ENCODE measurements at places on chromosomes 5 and 9.

DNA sequence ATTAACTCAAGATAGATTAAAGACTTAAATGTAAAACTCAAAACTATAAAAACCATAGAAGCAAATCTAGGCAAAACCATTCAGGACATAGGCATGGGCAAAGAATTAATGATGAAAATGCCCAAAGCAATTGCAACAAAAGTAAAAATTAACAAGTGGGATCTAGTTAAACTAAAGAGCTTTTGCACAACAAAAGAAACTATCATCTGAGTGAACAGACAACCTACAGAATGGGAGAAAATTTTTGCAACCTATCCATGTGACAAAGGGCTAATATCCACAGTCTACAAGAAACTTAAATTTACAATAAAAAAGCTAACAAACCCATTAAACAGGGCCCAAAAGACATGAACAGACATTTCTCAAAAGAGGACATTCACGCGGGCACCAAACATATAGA is 34.4 kb upstream of the ZFAND5 start:
- DNase-seq, result no peak

DNA sequence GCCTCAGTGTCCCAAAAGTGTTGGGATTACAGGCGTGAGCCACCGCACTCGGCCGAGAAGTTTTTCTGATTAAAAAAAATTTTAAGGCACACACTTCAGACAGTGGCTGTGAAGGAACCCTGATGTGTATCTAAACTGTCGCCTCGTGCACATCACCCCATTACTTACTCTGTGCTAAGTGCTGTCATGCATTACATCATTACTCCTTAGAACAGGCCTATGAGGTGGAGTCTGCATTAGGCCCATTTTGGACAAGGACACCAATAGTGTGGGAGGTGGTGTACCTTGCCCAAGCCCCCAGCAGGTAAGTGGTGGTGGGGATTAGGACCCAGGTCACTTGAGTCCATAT is 3.8 kb upstream of the CDHR2 start:
- DNase-seq, result no peak

DNA sequence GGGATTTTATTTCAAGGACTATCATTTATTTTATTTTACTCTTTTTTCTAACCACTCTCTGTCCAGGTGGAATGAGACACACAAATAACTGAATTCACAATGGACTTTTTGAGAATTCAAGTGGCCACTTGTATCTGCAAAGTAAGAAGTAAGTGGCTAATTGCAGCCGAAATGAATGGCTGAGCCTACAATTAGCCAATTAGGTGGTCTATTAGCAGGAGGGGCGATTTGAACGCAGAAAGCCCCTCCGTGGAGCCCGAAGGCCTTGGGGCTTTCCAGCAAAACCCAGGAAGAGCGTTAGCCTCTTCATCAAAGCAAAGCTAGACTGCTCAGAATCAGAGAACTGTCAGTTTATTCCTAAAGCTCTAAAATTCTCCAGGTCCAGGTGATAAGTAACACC is 176.9 kb downstream of the EBF1 start:
- no peak for DNase-seq

GRCh38 chr9:86714999-86715398 is 232.3 kb downstream of the GAS1 start:
- no peak for DNase-seq

- DNase-seq, result no peak
Measured at GRCh38 chr5:22372376-22372775, 480.8 kb downstream of the CDH12 start.

GRCh38 chr5:119280380-119280779 is 75.4 kb upstream of the TNFAIP8 start:
- DNase-seq, result no peak

- DNase-seq, result no peak
Measured at GRCh38 chr5:137741718-137742117, 5.8 kb upstream of the KLHL3 start.

GRCh38 chr5:43033841-43034590 is 6.1 kb downstream of the ANXA2R start:
- no peak for DNase-seq

DNA sequence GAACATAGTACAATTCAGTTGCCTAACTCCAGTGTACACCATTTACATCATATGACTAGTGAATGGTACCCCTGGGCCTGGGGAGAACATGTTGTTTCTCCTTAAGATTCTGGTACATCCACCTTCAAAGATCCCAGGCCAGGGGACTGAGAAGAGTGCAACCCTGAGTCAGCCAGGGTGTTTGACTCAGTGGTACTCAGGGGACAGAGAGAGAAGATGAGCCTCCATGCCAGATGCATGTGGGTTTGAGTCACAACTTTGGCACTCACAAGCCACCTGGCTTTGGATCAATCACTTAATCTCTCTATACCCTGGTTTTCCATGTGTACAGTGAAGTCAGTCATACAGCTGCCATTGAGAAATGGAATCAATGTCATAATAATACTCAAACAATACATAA is 53.7 kb downstream of the MAP1B start:
- no peak for DNase-seq

- DNase-seq, result no peak
Measured at GRCh38 chr9:84002344-84002743, 21.7 kb downstream of the RMI1 start.

DNA sequence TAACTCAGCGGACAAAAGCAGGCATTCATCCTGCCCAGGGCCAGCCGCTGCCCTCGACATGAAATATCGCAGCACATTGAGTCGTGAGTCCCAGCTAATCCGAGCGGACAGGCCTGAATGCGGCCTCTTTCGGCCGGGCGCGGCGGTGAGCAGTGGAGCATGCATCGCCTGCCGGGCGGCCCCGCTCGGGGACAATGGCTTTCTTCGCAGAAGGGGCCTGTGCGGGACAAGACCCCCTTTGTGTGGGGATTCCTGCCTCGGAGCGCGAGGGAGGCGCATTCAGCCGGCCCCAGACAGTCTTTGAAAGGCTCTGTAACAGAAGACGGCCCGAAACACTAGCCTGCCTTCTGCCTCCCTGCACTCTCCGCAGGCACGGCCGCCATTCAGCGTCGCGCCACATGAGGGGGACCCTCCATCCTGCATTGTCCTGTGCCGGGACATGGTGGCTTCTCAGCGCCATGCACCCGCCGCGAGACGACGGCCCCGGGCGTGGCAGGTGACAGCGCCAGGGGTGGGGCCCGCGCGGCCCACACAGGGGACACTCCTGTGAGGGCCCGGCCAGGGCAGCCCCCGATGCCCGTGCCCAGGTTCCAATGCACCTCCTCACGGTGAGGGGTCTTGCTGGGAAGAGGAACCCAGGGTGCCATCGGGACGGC is 52.0 kb downstream of the EXD3 start:
- DNase-seq, result no peak

GRCh38 chr5:72268753-72269410 is 51.2 kb downstream of the MRPS27 start:
- DNase-seq, result no peak

- no peak for DNase-seq
Measured at GRCh38 chr9:132414731-132415130, 4.7 kb downstream of the CFAP77 start.

DNA sequence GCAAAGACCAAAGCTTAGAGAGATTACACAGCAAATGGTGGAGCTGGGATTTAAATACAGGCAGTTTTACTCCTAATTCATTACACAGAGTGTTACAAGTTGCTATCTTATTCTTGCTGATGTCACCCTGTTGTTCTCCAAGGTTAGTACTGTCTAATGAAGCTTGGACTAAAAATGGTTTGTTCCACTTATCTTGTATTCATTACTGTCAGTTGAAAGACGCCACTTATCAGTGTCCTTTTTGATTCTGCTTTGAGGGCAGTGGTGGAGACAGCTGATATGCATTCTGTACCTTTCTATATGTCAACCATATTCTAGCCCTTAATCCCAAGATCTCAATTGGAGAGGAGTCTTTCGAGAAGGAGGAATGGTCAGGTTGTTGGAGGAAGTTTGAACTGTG is 14.0 kb upstream of the DENND4C start:
- no peak for DNase-seq

GRCh38 chr5:150571836-150572235 is 63.9 kb downstream of the NDST1 start:
- DNase-seq, result no peak

DNA sequence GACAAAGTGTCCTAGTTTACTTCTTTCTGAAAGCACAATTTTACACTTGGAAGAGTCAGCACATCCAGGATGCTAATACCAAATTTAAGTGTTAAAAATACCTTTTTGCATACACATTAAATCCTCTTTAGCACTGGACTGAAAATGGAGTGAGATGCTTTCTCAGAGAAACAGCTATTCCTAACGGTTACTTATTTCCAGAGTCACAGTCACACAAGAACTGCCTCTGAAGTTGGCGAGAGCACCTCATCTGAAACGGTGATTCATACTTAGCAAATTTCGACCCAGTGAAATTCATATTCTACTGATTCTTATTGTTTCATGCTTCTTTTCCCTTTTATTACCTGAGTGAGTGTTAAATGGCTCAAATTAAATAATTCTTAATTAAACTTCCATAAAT is 12.2 kb downstream of the CDH18 start:
- no peak for DNase-seq

DNA sequence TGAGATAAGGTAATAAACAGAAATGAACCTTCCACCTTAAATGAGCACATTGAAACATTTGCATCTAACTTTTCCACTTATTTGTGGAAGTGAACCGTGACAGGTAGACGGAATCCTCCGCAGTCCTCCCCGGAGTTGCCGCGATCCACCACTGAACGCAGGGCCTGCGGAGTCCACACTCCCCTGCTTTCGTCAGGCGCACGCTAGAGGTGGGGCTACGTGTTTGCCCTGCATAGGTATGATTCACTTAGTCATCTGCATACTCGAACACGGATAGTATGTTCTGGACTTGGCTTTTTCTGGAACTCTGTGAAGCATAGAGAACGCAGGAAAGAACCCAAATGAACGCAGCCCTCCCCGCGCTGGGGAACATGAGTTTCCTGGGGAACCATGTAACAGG is 272.8 kb upstream of the IRX4 start:
- no peak for DNase-seq

GRCh38 chr9:37902796-37903646 is 906 bp downstream of the SLC25A51 start:
- no peak for DNase-seq

- no peak for DNase-seq
Measured at GRCh38 chr5:132479111-132479951, 11.2 kb downstream of the IRF1 start.

DNA sequence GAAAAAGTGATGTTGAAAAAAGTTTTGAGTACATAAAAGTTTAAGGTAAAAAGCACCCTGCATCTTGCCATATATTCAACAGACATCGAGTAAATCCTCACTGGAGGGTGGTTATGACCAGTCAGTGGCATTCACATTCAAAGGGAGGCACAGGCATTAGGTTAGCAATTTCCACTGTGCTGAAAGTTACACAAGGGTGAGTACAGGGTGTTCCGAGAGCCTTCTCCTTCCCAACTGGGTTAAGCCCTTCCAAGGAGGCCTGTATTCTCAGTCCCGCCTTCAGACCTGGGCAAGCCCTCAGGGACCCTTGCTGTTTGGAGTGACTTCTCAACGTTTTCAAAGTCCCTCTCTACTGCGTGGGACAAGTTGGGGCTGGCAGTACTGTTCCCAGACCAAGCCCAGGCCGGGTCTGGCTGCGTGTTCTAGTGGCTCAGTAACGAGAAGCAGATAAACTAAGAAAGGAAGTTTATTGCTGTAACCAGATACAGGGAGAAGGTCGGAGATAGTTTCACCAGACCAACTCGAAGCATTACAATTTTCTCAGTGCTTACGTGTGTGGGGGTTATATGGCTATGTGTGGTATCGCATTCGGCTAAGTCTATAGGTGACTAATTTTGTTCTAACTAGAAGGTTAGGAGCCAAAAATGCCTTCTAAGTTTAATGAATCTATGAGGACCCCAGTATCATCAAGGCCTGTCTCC is 13.0 kb upstream of the SETX start:
- no peak for DNase-seq

DNA sequence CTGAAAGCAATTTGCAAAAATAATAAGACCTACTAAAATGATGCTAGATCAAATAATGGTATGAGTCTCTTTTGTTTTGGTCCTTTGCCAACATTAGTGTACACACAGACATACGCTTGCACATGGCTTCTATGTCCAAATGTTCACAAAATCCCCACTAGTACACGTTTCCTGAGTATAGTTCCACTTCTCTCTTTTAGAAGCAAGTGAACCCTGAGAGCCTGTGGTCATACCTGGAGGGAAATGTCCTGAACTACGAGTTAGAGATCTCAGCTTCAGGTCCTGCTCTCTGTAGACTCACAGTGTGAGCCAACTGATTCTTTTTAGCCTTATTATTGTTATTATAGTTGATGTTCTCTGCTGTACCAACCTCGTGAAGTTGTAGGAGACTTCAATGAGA is 47.3 kb upstream of the ACTBL2 start:
- DNase-seq, result no peak

GRCh38 chr5:143657647-143658285 is 154.2 kb upstream of the HMHB1 start:
- DNase-seq, result no peak

DNA sequence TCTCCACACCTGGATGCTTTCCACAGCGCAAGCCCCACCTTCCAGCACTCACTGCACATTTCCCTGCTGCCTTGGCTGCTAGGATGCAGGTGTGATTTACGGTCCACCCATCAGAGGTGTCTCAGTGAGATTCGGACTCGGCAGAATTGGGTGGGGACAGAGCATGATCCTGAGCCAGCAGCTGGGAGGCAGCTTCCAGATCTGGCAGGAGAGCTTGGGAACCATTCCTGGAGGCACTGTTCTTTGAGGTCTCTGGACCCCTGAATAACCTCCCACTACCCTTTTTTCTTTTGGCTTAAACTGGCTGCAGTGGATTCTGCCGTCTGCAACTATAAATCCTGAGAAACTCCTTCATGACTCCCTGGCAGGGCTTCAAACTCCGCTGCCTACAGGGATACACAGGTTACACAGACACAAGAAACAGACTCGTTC is 99.6 kb upstream of the PHYKPL start:
- DNase-seq, result no peak

- DNase-seq, result no peak
Measured at GRCh38 chr9:119181561-119181960, 187.7 kb downstream of the BRINP1 start.

DNA sequence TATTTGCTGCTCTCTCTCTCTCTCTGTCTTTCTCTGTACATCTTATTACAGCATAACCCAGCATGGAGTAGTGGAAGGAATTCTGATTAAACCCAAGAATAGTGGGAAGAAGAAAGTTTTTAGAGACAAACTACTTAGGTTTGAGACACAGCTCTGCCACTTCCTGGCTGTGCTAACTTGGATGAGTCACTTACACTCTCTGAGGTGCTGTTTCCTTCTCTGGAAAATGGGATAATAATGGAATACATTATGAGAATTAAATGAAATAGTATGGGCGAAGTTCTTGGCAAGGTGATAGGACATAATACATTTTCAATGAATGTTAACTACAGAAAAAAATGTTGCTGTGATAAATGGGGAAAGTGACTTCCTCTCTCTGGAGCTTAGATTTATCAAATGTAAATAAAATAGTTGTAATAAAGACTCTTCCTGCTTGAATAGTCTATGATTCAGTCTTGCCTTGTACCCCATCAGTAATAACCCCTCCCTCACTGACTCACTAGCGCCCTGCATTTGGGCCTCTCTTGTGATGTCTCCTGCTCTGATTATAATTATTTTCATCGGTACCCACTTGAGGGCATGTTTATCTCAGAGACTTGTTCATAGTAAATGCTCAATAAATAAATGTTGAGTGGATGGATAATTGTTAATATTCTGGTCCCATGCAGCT is 27.6 kb downstream of the KIF4B start:
- no peak for DNase-seq
